ENCODE measurements at places on chromosomes 16 and 17.
A peak's percentile ranks its signal among the peaks of the same experiment; 100 is the strongest.

DNA sequence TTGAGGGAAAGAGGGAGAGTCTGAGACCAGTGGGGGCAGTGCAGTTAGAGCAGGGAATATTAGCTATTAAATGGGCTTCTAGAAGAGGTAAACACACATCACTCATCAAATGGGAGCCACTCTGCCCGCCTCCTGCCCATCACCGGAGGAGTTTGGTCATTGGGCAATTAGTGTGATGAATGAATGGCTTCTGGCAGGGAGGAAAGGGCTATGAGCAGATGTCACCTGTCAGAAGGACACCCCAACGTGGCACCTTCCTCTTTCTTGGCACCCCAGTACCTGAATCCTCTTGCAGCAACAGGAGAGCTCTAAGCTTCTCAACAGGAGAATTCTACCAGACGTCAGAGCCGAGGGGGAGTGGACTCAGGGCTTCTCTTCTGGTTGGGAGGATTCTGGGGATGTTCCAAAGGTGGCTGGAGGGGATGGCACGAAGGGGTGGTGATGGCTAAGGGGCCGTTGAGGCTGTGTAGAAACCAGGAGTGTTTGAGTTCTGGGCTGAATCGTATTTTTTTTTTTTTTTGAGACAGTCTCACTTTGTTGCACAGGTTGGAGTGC lies 11.0 kb downstream of the C1QTNF1 start:
- DNase-seq, result no peak

DNA sequence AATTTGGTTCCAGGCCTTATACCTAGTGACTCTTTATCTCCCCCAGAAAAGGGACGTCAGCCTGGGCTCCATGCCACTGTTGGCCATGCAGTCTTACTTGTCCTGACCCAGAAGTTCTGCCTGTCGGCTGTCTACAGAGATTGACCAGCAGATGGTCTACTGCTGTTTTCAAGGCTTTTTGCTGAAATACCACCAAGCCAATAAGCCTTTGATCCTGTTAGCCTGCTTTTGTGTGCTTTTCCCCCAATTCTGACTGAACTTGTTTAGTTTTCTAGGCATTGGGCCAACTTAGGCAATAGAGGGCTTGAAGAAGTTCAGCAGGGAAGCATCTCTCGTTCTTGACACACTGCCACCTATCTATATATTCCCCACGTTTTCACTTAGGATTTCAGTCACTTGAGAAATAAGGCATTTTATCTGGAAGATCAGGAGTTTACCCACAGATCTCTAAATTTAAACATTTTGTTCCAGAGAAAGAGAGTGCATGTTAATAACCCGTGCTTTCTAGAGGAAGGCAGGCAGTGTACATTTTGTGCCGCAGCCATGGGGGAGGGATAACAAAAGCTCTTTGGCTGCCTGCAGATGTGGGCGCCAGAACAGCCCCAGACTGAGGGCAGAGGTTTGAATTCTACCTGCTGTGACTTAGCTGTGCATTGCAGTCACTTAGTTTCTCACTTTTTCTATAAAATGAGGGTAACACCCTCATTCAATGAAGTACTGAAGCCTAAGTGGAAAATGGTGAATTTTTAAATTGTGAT lies 12.3 kb upstream of the CARMIL2 start:
- no peak for DNase-seq

DNA sequence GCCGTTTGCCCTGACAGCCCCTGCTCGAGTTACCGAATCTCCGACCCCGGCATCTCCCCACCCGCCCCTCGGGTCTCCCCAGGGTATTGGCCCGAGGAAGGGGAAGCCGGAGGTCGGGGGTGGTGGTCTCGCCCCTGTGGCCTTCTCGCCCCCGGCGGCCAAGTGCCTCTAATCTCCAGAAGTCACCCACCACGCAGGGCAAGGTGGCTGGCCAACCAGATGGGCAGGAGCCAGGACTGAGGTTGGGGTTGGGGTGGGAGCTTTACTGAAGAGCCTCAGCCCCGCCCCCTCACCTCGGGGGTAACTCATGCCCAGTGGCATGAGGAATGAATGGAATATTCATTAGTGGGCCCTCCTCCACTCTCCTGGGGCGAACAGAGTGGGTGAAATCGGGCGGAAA lies 637 bp downstream of the DHRS11 start:
- peak; percentile 44 for DNase-seq

- DNase-seq, result no peak
Measured at GRCh38 chr16:65541646-65542045, 419.8 kb upstream of the CDH11 start.

DNA sequence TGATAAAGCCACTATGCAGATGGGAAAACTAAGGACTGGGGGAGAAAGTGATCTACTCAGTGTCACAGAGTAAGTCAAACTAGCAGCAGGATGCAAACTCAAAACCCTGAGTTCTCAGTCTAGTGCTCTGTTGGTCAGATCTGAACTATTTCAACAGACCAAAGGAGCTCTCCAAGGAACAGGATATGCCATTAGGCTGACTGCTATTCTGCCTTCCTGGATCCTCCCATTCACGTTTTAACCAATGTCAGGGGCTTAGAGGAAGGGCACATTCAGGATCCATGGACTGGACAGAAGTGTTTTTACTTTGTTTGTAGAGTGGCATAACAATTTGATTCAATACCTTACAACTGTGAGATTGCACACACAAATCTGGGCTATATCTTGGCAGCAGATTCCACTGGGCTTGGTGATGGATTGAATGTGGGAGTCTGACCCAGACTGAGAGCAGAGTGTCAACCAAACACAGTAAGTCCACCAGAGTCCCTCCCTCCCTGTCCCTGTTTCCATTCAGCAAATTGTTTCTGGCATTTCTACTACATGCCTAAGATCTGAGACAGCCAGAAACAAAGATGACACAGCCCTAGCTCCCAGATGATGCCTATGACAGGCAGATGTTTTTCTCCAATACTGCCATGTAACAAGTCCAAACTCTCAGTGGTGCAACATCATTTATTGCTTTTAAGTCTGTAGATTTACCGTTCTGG lies 337.8 kb upstream of the CDH5 start:
- no peak for DNase-seq

GRCh38 chr16:48003206-48003907 lies 152.4 kb downstream of the ABCC12 start:
- no peak for DNase-seq
